ENCODE measurements at places on chromosomes 12 and 14.

- DNase-seq = no peak
Observed at GRCh38 chr12:69947897-69948296, 122.9 kb downstream of the MYRFL start.

GRCh38 chr12:131893605-131894312 lies 663 bp upstream of the ULK1 start:
- peak; percentile 9 for DNase-seq

DNA sequence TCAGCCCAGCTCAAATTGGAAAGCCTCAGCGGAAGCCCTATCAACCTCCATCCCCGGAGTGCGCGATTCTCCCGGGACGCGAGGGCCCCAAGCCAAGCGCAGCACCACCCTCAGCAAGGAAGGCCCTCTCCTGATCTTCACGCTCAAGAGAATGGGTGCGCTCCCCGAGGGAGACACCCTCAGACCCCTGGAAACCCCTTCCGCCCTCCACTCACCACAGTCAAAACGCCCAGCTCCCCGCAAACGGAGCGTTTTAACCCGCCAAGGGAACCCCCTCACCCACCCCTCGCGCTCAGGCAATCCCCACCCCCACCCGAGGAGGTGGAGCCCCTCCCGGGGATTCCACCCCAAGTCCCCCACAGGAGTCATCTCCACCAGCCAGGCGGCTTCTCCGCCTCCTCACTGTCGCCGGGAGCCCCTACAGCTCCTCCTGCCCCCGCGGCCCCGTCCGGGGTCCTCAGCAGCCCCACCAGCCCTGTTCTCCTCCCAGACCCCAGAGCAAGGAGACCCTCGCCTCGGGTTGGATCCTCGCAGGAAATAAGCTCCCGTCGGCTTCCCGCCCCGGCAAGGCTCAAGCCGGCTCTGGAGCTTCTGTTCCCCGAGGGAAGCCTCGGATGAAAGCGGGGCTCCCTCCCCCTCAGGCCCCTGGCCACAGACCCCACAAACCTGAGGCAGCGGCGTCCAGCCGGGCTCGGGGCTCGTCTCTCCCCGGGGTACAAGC lies 507 bp downstream of the BAZ2A start:
- no peak for DNase-seq

- no peak for DNase-seq
Observed at GRCh38 chr12:118645219-118645618, 268.9 kb downstream of the SUDS3 start.

DNA sequence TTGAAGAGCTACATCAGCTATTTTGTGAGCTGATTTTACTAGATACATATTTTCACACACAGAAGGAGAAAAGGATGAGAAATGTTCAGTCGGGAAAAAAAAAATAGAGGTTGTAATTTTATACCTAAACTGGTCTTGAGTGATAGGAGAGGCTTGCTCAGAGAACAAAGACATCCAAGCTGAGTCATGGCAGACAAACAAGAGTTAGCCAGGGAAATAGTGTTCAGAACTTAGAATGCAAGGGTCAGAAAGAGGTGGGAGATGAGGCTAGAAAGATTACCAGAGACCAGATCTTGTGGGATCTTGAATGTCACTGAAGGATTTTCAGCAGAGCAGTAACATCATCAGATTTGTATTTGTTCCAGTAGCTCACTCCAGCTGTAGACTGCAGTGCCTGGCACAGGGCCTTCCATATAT lies 121.9 kb upstream of the ATF1 start:
- no peak for DNase-seq

GRCh38 chr14:99481745-99482099 lies 513 bp downstream of the CCNK start:
- DNase-seq = no peak

DNA sequence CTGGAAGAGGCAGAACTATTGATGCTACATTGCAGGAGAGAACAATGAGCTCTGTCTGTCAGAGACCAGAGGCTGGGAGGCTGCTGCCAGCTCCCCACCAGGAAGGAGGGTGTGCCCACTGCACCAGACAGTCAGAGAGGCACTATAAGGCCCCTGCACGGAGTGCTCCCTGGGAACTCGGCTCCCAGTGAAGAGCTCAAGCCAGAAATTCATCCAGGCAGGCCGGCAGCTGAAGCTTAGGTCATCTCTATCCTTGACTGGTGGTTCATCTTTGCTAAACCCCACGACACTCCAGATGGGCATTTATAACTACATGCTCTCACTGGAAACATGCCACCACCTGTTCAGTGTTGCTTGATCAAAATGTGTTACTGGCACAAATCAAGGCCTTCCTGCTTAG lies 65.1 kb upstream of the GPATCH2L start:
- no peak for DNase-seq

DNA sequence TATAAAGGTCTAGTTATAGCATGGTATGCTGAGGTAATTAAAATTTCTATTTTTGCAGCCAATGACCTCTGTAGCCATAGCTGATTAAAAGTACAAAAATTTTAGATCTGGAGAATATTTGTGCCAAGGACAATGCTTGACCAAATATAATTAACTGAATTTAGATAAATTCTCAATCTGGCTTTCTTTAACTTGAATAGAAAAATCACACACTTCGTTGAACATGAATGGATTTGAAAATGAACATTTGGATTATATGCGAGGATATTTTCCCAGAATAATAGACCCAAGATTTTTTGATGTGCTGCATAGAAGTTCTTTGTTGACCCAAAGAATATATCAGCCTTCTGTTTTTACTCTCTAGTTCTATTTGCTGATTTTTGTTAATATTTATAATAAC lies 38.4 kb upstream of the G2E3 start:
- no peak for DNase-seq

GRCh38 chr12:88391556-88391955 lies 188.7 kb downstream of the KITLG start:
- no peak for DNase-seq

- no peak for DNase-seq
Observed at GRCh38 chr14:59190372-59190771, 1.9 kb downstream of the DAAM1 start.

DNA sequence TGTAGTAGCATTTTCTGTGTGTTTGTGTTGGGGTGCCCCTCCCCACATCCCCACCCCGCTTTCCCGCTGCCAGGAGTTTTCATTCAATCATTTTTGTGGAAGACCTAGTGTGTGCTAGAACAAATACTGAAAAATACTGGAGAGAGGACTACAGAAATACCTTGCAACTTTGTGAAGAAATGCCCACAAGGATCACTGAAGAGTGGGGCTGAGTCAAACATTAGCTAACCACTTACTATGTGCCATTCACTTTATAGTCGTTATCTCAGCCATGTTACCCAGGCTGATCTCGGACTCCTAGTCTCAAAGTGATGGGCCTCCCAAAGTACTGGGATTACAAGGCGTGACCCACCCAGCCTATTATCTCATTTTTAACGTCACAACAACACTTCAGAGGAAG lies 559 bp upstream of the LMBR1L start:
- DNase-seq = no peak

DNA sequence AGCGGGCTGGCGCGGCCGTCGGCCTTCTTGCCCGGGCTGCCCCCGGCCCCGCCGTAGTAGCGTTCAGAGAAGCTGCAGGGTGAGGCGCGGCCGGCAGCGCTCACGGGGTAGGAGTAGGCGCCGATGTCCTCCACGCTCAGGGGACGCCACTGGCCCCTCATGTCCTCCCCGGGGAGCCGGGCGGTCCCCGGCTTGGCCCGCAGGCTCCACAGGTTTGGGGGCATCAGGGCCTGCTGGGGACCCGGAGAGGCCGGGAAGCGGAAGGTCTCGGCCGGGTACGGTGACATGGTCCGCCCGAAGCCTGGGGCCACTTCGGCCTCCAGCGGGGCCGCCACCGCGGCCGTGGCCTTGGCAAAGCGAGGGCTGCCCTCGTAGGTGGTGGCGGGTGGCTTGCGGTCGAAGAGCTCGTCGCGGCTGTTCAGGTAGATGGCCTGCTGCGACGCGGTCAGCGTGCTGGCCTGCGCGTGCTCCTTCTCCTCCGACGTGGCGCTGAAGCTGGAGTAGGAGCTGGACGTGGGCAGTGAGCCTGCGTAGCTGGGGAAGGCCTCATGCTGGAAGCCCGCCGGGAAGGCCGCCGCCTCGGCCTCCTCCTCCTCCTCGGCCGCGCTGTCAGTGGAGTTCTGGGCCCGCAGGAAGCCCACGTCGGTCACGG lies 48.7 kb downstream of the BEGAIN start:
- DNase-seq = no peak

DNA sequence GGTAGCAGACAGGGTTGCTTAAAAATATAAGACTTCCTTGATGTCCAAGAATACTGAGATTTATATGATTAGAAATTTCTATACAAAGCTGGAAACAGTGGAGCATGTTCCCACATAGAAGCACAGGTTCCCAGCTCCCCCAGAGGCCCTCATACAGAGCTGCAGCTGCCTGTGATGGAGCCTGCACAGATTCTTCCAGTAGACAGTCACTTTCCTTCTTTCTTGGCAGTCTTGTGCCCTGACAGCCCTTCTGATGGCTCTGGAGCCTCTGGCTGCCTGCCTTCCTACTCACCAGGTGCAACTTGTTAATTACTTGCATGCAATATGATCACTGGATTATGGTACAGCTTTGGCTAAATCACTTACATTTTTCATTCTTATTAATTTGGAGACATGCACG lies 44.4 kb downstream of the BICD1 start:
- no peak for DNase-seq

DNA sequence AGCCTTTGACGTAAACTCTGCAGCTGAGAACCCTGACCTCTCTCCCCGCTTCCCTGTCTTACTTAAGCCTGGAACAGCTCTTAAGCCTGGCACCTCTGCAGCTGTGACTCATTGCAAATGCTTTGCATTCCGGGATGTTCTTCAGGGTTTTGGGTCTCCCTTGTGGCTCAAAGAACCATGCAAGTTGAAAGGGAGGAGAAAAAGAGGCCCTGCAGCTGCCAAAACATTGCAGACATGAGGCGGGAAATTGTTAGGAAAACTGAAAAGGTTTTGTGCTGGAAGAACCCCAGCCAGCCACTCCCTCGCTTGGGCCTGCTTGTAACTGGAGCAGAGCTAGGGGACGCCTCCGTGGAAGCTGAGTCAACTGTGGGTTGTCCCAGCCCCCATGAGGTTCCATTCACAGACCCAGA lies 60.2 kb upstream of the FERMT2 start:
- DNase-seq = no peak

GRCh38 chr12:49776413-49776812 lies 35.1 kb downstream of the TMBIM6 start:
- peak; percentile 4 for DNase-seq

DNA sequence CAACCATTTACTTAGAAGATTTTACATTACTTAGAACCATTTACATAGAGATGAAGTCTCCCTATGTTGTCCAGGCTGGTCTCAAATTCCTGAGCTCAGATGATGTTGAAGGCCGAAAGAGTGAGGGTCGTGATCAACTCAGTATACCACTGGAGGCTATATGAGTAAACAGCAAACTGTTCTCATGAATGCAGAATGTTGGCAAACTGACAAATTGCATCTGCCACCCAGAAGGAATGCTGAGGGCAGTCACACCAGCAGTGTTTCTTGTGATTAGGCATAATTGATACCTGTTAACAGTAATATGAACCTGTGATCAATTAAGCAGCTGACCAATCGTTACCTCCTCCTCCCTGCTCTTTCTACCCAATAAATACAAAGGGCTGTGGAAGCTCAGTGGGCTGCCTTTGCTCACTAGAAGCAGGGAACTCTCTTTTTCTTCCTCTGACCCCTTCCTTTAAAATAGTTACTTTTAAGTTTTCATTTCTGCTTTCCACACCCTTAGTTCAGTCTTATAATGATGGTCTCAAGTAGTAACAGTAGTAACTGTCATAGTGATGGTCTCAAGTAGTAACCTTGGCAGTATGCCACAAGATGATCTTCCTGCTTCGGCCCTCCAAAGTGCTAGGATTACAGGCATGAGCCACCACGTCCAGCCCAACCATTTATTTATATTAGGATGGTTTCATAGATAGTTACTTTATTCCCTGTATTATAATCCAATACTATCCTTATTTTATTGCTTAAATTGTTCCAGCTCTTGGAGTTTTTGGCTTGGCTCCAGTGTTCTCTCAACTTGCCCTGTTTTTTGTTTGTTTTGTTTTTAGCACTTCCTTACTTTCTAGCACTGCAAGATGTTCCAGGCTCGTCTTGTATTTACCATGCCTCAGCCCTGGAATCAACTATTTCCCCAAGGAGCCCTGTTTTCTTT lies 25.8 kb downstream of the LIMA1 start:
- DNase-seq = peak; percentile 29

- no peak for DNase-seq
Observed at GRCh38 chr12:62656591-62657362, 190.2 kb downstream of the MON2 start.

DNA sequence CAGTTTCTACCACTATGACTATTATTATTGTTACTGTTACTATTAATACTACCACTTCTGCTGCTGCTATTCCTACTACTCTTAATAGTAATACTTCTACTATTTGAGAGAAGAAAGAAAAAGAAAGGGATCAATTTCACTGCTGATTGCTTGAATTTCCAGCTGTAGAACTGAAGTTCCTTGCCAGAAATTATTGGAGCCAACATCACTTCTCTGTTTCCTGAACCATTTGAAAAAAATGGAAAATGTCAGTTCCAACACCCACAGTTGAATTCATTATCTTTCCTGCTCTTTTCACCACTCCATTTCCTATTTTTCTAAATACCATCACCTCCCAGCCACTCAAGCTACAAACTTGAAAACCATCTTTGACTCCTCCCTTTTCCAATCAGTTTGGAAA lies 54.1 kb upstream of the PIK3C2G start:
- no peak for DNase-seq

- no peak for DNase-seq
Observed at GRCh38 chr12:20011200-20011599, 357.1 kb upstream of the PDE3A start.

GRCh38 chr12:25728056-25728595 lies 175.0 kb upstream of the LMNTD1 start:
- DNase-seq = no peak

GRCh38 chr14:99081880-99082279 lies 190.1 kb downstream of the BCL11B start:
- DNase-seq = no peak

DNA sequence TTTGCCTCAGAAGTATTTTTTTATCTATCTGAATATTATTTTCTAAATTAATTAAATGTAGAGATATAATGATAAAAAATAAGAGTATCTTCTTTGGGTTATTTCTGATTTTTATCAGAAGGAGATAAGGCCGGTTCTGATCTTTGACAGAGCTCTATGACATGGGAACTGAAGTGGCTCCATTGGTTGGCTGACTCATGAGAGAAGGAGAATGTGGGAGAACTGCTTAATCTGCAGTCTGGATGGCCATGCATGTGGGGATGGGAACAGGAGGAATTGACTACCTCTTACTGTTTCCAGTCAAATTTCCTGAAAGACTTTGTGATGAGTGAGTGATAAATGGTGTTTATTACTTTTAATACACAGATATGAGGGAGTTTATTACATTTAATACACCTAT lies 155.8 kb upstream of the ATP2B1 start:
- DNase-seq = no peak
